Stimulated activated CD4-positive, alpha-beta T cell treated with anti-CD3 and anti-CD28 coated beads, Interleukin-15, amount 100 ng/mL, for 1 hour (primary cell): ENCODE measurements at places on chromosomes 2 and 18.

GRCh38 chr2:1988049-1988448 lies 243.7 kb upstream of the PXDN start:
- no peak for DNase-seq

- no peak for DNase-seq
Measured at GRCh38 chr2:72263043-72263775, 115.5 kb upstream of the CYP26B1 start.

DNA sequence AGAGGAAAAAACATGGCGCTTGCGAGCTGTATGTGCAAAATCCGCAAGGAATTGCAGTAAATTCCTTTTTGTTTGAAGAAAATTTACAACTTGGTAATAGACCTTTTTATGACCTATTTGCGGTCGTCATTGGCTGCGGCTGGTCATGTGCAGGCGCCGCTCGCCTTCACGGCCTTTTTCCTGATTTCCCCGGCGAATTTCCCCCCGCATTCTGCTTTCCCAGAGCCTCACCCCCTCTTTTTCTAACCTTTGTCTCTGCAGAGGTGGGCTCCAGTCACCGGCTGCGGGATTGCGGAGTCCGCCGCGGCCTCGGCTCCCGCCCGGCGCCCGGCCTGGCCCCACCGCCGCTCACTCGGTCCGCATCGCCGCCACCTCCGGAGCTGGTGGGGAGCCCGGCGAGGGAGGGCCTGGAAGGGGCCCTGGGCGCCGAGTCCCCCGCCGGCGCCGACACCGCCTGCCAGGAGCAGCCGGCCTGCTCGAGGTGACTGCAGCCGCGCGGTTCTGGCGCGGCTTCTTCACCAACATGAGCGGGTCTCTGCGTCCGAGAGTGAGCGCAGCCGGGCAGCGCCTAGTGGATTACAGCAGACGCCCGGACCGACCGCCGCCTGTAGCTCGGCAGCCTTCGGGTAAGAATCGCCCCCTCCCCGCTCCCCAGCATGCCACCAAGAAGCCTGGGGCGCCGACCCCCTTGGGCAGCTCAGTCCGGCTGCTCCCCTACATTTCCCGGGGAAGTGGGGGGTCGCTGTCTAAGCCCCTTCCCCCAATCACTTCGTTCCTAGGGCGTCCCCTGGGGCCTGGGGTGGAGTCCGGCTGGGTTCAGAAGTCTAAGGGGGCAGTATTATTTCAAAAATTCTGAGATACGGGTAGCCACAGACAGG lies 7.1 kb downstream of the HOXD8 start:
- DNase-seq: no peak

GRCh38 chr2:149218497-149218896 lies 111.9 kb upstream of the LYPD6 start:
- DNase-seq: no peak

GRCh38 chr2:221451862-221452788 lies 120.0 kb downstream of the EPHA4 start:
- no peak for DNase-seq

DNA sequence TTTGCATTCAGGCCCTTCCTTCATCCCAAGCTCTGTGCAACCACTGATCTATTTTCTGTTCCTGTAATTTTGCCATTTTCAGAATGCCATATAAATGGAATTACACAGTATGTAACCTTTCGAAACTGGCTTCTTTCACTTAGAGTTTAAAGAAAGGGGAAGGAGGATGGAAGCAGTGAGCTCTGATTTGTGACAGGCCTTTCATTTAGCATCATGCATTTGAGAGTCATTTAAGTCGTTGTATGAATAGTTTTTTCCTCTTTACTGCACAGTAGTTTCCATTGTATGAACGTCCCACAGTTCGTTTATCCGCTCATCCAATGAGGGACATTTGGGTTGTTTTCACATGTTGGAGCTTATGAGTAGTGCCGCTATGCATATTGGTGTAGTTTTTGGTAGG lies 67.0 kb downstream of the LBH start:
- DNase-seq: no peak

GRCh38 chr2:231887756-231888155 lies 38.4 kb downstream of the NPPC start:
- no peak for DNase-seq

DNA sequence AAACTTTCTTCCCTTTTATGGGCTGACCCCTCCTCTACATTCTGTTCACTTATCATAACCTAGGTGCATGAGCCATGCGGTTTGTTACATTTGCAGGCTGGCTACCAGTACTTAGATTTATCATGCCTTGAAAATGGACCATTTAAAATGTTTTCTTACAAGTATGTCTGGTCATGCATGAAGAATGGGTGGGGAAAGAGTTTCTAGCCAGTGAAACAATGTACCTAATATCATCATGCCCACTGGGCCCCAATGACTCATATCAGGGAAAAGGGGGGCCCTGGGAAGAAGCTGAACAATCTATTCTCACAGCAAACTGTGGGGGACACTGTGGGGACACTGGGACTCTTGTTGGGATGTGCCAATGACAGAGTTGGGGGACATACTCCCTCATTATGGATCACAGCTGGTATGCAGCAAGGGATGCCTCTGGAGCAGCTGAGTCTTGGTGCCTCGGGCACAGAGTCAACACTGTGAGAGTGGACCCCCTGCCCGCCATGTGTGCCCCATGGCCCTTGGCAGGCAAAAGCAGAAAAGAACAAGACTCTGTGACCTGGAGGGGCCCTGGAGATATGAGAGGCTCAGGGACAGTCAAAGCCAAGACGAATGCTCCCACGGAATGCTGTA lies 156.3 kb downstream of the ZNF516 start:
- DNase-seq: no peak

DNA sequence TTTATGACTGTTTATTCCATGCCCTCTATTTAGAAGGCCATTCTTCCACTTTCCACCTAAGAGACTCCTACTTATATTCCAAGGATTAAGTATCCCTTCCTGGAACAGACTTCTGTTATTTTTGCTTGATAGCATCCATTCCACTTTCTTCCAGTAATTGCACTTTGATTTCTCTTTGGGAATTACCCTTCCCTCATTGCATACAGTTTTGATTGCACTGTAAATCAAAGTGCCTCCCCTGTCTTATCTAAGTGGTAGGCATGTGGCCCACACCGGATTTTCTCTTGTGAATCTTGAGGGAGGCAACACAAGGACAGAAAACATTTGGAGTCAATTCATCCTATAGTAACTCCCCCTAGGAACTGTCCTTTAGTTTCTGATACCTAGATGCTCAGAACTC lies 120.4 kb downstream of the PDE11A start:
- no peak for DNase-seq

DNA sequence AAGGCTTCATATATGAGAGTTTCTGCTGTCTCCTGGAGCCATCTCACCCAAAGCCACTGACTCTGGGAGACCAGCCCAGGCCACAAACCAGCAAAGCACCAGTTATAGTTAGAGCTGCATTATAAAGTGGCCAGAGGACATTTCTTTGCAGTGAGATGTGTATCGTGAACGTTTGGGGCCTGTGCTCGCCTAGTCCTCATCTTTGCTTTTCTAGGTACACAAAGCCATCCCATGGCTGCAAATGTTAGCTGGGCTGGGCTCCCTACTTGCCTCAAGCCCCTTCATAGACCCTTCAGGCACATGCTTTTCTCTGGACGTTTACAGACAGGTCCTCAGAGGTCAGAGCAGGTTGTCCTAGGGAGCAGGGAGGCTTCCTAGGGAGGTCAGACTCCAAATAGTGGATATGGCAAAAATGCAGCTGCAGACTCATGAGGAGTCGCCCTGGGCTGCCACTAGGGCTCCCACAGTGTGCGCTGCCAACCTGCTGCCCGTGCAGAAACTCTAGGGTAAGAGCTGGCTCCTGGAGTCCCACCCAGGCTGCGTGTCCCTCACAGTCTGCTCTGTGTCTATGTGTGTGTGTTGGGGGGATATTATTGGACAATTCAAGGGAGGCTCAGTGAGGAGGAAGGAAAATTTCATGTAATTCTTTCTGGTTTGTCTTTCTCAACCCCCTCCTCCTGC lies 141.0 kb downstream of the RPIA start:
- DNase-seq: no peak

- no peak for DNase-seq
Measured at GRCh38 chr2:43405829-43406228, 179.4 kb upstream of the ZFP36L2 start.

DNA sequence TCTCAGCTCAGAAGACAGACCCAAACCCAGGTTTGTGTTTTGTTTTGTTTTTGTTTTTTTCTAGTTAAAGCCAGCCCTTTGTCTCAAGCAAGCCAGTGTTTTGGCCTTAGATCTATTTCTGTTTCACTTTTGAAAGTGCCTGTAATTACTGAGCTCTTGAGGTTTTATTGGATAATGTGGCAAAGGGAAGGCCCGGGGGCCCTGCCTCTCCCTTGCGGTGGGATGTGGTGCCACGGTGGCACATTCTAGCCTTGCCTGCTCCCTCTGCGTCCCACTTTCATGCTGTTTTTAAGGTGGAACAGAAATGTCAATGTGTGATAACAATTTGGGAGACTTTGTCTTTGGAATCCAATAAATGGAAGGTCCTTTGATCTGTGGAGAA lies 2.5 kb downstream of the HPCAL1 start:
- no peak for DNase-seq

GRCh38 chr2:127651971-127652550 lies 6.1 kb downstream of the GPR17 start:
- no peak for DNase-seq

DNA sequence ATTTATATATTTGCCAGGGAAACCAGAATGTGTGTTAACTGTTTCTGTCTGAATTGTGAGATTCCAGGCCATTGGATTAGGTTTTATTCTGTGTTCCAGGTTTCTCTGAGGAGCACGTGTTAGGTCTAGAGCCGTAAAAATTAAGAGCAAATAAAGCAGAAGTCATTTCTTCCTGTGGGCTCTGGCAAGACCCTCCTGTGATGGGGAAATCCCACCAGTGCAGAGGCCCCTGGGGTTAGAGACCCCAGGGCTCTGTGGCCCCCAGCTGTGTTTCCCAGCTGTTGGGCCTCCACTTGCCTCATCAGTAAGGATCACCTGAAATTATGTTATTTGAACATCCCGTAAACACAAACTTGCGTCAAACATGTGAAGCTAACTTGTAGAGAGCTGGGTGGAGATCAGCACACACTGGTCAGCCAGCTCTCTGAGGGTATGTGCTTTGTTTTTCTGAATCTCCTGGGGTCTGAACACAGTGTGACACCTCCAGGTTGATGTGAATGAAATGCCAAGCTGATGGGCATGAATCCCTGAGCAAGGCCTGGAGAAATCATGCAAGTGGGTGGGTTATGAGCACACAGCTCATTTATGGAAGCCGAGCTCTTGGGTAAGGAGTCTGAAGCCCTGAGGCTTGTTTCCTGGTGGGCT lies 50.3 kb downstream of the HK2 start:
- DNase-seq: no peak

DNA sequence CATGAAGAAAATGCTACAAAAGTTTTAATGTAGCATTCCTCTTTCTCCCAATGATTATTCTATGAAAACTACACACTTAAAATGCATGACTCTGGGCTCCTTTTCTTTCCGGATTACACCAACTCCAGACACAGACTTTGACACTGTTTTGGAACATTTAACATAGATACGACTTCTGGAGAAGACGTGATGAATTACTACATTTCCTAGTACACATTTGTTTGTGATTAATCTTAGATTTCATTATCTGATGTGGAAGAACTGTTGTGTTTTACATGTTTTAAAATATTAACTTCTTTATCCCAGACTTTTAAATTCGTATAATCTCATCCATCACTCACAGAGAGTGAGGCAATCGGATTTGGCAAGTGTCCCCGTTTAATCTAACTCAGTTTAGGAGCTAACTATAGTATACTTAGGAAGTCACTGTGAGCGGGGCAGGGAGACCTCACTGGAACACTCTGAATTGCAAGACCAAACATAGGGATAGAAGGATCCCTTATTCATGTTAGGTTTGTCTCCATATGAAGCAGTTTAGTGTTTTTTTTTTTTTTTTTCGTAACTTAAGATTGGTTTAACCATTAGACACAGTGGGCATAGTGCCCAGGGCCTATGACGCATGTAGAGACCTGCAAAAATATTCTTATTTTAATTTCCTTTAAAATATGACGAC lies 66.7 kb downstream of the PDE1A start:
- DNase-seq: no peak

- DNase-seq: no peak
Measured at GRCh38 chr2:24913911-24914310, 6.1 kb downstream of the ADCY3 start.

DNA sequence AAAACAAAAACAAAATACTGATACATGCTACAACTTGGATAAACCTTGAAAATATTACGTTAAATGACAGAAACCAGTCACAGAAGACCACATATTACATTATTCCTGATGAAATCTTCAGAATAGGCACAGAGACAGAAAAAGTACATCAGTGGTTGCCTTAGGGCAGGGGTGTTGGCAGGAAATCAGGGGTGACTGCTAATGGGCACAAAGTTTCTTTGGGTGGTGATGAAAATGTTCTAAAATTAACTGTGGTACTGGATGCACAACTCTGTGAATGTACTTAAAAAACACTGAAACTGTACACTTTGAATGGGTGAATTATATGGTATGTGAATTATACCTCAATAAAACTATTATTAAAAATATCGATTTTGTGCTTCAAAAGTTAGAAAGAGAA lies 16.6 kb downstream of the NCKAP1 start:
- DNase-seq: no peak

DNA sequence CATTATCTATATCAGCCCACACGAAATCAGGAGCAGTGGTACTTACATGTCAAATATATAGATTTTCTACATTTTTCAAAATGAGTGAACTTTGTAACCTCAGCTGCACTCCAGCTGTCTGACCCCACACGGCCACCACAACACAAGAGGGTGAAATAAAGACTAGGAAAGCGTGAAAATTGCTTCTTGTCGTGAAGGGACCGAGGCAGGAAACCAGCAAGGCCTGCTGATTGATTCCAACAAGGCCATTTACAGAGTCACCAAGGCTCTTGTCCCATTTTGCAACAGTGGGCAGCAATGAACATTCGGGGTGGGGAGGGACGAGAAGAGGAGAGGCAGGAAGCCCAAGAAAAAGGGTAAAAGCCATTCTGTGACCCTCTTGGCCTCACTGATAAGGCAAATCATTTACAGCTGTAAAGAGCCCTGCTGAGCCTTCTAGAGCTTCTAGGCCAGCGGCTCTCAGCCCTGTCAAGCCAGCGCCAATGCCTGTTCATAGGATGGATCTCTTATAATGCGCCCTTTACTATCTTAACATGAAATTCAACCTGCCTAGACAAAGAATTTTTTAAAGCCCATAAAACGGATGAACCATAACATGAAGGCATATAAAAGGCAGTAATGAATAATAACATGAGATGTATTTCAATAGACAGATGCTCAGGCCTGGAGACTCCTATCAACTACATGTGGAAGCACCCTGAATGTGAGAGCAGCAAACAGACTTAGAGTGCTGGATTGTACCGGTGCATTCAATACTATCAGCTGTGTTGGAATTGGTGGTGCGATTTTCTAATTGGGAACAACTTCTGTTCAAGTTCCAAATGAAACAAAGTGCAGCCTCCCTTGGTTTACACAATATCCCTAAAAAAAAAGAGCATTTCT lies 269.0 kb downstream of the CDCA7 start:
- DNase-seq: no peak
